Activated CD4-positive, alpha-beta T cell treated with anti-CD3 and anti-CD28 coated beads, Interleukin-2, amount 10 ng/mL, durations not matched to agents 7 days and 5 days (primary cell): ENCODE measurements at places on chromosomes 7 and 10.
A peak's percentile ranks its signal among the peaks of the same experiment; 100 is the strongest.

DNA sequence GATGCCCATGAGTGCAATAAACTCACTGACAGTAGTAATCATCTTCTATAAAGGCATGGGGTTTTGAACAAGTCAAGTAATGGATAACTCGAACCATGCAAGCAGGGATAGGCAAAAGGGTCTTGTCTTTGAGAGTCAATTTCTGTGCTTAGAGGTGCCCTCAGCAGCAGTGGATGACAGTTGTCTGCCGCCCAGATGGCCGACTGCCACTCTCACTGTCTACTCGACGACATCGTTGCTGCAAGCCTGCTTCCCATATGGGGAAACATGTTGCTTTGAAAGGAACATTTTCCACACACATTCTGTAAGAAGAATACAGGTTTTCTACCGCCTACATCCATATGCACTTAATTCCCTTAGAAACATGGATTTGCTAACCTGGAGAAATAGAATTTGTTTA lies 236.3 kb upstream of the DKK1 start:
- no peak for DNase-seq

DNA sequence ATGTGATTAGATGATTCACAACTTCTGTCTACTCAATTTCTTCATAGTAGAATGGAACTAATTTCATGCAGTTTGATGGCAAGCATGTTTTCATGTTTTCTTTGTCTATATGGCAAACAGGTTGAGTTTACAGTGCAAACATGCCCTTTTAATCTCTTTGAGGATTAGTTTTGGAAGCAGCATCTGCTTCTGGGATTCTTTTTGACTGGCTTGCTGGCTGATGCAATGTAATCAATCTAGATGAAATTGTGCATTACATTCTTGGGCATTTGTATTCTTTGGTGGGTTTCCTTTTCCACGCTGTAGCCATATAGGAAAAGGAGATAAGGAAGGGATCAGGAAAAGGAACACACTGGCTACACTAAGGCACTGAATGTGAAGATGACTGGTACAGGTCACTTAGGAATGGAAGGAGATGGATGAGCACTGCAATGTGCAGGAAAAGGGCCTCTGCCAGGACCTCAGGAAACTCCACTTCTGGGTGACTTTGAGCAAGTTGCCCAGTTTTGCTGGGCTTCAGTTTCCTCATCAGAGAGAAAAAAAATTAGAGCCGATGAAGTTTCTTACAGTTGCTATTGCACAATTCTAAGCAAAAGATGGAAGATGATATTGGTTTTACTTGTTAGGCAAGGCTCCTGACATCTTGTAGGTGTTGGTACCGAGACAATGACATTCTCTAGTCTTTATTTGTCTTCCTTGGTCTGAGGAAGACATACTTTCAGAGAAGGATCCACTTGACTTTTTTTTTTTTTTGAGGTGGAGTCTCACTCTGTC lies 269.1 kb downstream of the SUGCT start:
- DNase-seq: no peak

DNA sequence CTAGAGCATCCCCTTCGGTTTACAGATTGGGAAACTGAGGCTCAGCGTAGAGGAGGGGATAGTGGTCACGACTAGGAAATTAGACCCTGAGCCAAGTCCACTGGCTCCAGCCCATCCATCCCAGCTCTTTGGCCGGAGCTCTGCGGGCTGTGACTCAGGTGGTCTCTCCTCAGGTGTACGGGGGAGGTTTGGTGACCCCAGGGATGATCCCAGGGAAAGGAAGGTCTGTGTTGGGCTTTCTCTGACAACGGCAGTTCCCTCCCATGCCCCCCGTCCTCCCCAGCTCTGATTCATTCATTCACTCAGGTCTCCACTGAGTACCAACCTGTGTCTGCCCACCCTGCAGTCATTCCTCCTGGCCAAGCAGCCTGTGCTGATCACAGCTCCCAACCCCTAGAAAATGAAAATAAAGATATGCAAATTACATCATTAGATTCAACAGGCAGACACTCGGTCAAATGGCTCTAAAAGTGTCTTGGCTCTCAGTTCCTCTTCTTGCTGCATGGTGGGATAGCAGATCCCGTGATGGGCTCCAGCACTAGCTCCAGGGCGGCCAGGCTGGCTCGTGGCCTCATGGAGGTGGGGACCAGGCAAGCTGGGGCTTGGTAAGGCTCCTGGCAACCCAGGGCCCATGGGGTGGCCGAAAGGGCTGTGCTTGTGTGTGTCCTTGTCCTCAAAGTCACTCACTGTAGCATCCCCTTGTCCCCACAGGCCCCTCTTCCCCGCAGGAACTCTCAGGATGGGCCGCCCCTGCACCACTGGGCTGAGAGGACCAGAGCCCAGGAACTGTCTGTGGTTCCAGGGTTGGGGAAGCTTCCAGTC lies 37.8 kb downstream of the CLRN3 start:
- DNase-seq: no peak

DNA sequence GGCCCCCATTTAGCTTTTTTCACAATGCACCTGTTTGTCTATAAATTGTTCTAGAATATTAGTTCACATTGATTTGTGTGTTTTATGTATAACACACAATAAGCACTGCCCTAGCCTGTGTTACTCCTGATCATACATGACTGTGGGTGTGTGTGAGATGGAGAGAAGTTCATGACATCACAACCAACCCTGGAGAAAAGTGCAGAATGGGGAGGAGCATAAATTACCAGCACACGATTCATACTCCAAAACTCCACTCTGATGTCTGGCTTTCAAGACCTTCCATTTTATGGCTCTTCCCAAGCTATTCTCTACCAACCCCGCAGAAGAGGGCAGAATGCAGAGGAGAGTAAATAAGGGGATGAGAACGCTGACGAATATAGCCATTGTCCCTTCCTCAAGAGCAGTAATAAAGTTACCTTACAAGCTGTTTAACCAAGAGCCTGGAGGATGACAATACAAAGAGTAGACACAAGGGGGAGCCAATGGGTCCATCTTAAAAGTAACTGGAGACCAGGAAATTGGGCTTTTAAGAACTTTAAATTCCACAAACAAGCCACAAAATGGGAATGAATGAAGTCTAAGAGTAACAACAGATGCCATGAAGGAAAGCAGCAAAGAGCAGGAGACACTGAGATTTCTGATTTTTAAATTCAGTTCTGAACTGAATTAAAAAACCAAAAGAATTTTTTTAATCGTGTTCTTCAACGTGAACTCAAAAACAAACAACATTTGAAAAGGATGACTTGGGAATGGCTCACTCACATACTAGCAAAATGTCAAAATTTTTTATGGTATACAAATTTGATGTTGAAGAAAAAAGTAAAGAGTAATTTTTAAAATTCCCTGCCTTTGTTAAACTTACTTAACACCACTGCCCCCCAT lies 159.6 kb downstream of the PARD3 start:
- peak; percentile 56 for DNase-seq

DNA sequence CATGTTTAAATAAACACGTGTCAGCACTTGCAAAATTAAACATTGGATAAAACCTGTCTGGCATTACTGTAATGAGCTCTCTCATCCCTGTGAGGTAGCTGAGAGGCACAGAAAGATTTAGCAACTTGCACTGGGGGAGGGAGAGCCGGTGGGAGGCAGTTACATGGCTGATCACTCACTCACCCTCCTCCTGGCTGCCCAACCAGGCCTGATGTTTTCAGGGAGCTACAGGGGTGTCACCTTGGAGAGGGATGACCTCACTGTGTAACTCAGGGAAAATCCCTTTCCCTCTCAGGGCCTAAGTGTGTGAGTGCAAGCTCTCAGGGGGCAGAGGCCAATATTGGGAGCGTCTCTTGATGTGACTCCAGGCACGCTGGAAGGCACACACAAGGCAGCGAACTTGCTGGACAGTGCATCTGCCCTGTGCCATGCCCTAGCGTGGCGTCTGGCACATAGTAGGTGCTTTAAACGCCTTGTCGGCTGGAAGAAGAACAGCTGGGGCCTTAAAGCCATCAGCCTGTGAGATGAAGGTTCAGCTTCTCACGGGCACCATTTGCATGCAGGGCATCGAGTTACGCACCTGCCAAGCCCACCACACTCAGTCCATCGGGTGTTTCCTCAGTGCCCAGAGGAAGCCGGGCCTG lies 51.1 kb downstream of the ELFN1 start:
- no peak for DNase-seq

GRCh38 chr7:158494162-158494586 lies 93.4 kb downstream of the PTPRN2 start:
- DNase-seq: no peak

GRCh38 chr10:32232378-32232777 lies 114.6 kb downstream of the EPC1 start:
- no peak for DNase-seq
